ENCODE measurements at places on chromosomes 2 and 18.

DNA sequence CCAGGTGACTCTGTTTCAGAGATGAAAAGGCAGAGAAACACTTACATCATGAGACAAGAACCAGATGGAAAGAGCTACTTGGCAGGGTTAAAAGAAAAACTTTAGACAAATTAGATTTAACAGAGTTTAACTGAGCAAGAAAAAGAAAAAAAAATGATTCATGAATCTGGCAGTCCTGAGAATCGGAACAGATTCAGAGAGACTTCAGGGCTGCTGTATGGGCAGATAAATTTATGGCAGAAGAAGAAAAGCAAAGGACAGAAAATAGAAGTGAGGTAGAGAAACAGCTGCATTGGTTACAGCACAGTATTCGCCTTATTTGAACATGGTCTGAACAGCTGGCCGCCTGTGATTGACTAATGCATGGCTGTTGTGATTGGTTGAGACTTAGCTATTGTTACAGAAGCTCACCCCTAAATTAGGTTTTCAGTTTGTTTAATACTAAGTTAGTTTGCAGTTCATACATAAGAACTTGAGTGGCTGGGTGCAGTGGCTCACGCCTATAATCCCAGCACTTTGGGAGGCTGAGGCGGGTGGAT is 43.0 kb upstream of the RHOB start:
- DNase-seq, result no peak

DNA sequence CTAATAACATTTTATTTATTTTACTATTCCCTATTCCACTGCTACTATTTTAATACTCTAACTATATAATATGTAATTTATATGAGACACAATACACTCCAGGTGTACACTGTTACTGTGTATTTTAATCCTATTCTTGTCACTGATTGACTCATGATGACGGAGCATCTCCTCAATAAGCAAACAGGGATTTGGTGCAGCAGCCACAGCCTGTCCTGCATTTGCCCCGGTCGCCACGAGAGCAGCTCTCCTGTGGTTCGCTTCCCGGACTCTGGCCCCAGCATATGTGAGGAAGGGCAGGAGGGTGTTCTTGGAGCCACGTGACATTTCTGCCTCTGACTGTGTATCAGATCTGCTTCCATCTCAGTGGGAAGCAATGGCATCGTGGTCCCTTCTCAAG is 74.1 kb upstream of the PXDN start:
- no peak for DNase-seq

DNA sequence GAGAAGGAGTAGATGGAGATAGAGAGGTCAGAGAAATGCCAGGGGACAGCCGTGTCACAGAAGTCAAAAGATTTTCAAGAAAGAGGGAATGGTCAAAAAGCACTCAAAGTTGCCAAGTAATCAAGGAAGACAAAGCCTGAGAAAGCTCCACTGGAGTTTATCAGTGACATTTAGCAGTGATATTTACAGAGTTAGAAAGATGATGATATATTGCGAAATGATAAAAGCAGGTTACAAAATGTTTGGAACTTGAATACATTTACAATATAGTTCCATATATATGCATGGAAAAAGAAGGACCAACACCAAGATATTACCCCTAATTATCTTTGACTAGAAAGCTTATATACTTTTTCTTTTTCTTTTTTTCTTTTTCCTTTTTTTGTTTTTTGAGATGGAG is 20.4 kb downstream of the ZNF2 start:
- DNase-seq, result no peak

GRCh38 chr18:68500556-68500955 is 214.4 kb downstream of the TMX3 start:
- no peak for DNase-seq

DNA sequence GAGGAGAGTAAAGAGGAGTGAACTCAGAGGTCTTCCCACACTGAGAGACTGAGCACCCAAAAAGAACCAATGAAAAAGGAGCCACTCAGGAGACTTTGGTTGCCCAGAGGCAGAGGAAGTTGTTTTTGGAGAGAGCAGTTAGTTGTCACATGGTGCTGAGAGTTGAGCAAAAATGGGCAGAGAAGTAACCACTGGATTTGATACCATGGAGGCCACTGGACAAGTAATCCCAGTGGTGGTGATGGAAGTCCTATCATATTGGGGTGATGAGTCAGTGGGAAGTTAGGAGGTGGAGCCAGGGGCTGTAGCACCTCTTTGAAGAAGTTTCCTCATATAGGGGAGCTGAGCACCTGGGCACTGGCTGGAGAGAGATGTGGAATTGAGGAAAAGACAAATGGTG is 235.8 kb downstream of the TPGS2 start:
- no peak for DNase-seq

- DNase-seq, result no peak
These were observed 658.3 kb upstream of the NXPH2 start for GRCh38 chr2:139438478-139438877.

- DNase-seq, result no peak
These were observed 1.7 kb downstream of the UNC80 start for GRCh38 chr2:209773377-209773776.
